ENCODE measurements at places on chromosomes 5 and 9. TPM values are rescaled to one million over a fixed set of nuclear protein-coding genes. Genes with fewer than 3 reads are reported as not detected.

PCA3 gene
- not detected for total RNA-seq

PLEKHG4B gene
- total RNA-seq, result not detected

- no peak for DNase-seq
Measured at GRCh38 chr9:7245976-7246580, 488.3 kb downstream of the KDM4C start.

GRCh38 chr9:124452841-124453585, 2.8 kb downstream of the ADGRD2 start:
- DNase-seq, result no peak

- DNase-seq, result no peak
Measured at GRCh38 chr9:32596096-32596865, 23.3 kb upstream of the NDUFB6 start.

WDR70 gene
- total RNA-seq, result 35.2 TPM

All from T-helper 17 cell (primary cell).